ENCODE measurements at places on chromosomes 2 and 18. TPM values are rescaled to one million over a fixed set of nuclear protein-coding genes. Genes with fewer than 3 reads are reported as not detected.
A peak's percentile ranks its signal among the peaks of the same experiment; 100 is the strongest.

Gene SLC23A3
- total RNA-seq: 9.9 TPM

DNA sequence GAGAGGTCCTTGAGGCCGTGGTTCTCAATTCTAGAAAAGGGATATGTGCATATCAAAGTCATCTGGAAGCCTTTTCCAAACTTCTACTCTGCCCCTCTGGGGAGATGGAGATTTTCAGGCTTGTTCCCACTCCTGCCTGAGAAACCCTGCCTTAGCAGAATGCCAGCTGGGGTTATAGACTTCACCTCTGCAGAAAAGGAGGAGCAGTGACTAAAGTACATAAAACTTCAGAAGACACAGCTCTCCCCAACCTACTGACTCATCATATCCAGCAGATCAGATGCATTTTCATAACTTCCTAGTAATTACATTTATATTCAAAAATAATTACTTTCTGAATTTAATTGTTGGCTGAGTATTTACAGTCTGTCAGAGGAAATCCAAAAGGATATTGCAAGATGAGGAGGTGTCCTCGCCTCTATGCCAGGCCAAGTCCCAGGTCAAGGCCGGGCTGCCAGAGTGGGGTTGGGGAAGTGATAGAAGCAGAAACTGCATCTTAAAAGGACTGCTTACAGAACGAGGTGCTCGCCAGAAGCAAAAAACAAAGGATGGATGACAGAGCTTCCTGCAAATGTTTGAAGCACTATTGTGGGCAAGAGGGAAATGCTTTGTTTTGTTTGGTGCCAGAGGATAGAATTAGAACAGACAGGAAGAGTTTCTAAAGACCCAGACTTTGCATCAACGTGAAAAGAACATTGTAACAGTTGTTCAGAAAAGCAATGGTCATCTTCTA lies 75.6 kb upstream of the APCDD1 start:
- DNase-seq: no peak

DNA sequence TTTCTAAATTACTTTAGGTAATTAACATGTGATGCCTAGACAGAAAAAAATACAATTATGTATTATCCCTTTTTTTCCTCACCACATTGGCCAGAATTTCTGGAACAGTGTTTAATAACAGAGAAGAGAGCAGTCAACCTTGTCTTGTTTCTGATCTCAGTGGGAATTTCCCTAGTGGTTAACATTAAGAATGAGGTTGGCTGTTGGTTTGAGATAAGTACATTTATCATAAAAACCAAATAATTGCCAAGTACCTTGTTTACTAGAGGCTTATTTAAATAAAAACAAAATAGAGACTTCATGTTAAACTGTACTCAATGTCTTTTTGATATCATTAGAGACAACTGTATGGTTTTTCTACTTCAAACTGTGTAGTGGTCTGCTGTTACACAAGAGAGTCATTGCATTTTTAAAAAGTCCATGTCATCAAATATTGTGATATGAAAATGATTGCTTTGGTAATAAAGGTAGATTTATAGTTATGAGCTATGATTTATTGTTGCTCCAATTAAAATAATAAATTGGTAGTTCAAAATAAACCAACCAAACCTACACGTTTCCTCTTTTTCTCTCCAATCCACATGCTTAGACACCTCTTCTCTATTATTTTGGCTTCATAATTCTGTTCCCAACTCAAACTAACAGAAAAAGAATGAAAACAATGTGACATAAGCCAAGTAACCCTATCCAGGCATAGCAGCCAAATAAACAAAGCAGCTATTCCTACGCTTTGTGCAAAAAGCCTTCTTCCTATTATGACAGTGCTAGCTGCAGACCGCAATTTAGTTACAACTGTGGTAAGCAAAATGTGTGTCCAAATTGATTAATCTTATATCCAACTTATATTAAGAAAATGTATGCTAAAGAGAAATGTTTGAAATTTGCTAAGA lies 20.9 kb upstream of the TANK start:
- peak; percentile 50 for DNase-seq

- DNase-seq: no peak
Measured at GRCh38 chr18:62347089-62347506, 22.0 kb downstream of the TNFRSF11A start.

GRCh38 chr2:134489732-134490384 lies 228.9 kb downstream of the TMEM163 start:
- DNase-seq: no peak

Gene SH3BP4
- total RNA-seq: 44.5 TPM

Gene OTOS
- total RNA-seq: not detected

DNA sequence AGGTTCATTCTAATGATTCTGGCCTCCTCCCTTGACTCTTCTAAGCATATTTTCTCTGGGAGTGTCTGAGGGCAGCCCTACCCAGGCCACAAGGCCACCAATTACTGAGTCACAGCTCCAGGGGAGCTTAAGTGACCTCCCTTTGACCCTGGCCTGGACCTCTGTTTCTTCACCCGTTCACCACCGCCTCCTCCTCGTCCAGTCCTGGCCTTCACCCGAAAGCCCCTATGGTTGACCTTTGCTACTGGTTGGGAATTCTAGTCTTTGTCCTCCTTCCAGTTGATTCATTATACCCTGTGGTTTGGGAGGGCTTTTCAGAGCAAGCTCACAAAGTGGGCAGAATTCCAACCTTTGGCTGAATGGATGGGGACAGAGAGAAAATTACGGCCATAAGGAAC lies 72.6 kb downstream of the NRP2 start:
- peak; percentile 53 for DNase-seq

DNA sequence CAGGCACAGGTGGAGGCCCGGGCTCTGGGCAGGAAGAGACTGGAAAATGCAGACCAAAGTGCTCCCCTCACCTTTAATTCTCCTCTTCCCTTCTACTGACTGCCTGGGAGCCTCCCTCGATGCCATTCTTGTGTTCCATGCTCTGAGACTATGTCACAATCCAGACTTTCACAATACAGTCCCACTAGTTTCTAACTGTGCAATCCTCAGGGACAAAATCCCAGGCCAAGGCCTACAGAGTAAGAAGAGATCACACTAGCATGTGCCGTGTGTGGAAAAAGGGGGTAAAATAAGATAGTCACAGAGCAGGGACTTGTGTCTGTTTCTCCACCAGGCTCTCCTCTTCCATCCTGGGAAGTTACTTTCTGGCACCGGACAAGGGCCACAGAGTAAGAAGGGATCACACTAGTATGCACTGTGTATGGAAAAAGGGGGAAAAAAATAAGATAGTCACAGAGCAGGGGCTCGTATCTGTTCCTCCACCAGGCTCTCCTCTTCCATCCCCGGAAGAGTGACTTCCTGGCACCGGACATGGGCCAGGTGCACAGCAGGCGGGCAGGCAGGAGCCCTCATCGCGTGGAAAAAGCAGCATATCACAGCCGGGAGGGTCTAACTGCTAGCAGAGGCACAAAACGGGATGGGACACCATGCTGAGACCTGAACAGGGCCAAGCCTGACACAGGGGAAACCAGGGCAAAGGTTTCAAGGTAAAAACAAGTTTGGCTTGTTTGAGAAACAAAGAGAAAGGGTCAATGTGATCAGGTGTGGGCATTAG lies 9.6 kb downstream of the CYB5A start:
- peak; percentile 48 for DNase-seq

- no peak for DNase-seq
Measured at GRCh38 chr2:219627103-219628100, at the start of gene SLC4A3. Gene SLC4A3 (plus strand): TSS chr2:219627630. CDS start chr2:219627993, 363 bp downstream.

Gene SOWAHC
- 51.6 TPM for total RNA-seq

Gene MOGAT1
- total RNA-seq: not detected

DNA sequence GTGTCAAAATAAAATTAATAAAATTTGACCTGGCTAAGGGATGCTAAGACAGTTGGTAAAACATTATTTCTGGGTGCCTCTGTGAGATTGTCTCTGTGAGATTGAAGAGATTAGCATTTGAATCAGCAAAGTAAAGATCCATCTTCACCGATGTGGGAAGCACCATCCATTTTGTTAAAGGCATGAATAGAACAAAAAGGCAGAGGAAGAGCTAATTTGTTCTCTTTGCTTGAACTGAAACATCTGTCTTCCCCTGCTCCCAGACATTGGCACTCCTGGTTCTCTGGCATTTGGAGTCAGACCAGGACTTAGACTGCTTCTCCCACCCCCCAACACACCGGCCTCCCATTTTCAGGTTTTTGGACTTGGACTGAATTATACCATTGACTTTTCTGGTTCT lies 603.8 kb upstream of the LINC00305 start:
- DNase-seq: no peak

GRCh38 chr18:44458777-44459176 lies 221.9 kb upstream of the SETBP1 start:
- no peak for DNase-seq

DNA sequence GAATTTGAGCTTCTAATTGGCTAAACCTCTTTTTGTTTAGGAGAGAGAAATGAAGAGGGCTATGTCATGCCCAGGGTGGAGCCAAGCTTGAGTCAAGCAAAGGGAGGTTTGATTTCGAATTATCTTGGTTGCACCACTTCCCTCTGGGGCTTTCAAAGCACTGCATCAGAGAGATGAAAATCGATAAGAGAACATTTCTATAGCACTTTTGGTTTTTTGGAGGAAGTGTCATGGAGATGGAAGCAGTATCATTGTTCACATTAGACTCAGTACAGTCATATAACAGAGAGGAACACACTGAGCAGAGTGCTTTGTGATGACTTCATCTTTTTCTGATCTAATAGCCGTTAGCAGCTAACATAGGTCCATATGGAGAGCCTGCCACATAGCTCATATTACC lies 120.3 kb upstream of the UXS1 start:
- no peak for DNase-seq

- peak; percentile 18 for DNase-seq
Measured at GRCh38 chr2:171479154-171479814, 43.0 kb upstream of the CYBRD1 start.

- DNase-seq: no peak
Measured at GRCh38 chr2:232626584-232626983, 6.8 kb upstream of the EFHD1 start.

- peak; percentile 53 for DNase-seq
Measured at GRCh38 chr2:46942143-46942526, 26.5 kb upstream of the MCFD2 start.

Gene CDK15
- not detected for total RNA-seq

Gene SNORC
- 4.9 TPM for total RNA-seq

Gene ADAM23
- not detected for total RNA-seq

DNA sequence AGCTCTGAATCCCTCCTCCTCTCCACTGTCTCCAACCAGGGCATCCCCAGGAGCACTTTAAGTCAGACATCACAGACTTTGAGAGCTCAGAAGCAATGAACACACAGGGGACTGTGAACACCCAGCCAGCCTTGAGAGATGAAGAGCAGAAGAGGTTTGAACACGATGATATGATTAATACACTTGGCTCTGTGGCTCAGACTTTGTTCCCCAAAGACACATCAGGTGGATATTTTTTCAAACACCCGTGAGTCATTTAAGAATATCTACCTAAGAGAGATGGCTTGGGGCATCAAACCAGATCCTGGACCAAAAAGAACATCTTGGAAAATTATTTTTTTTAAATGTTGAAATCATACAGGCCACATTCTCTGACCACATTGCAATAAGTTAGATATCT lies 134.9 kb upstream of the OTOS start:
- no peak for DNase-seq

DNA sequence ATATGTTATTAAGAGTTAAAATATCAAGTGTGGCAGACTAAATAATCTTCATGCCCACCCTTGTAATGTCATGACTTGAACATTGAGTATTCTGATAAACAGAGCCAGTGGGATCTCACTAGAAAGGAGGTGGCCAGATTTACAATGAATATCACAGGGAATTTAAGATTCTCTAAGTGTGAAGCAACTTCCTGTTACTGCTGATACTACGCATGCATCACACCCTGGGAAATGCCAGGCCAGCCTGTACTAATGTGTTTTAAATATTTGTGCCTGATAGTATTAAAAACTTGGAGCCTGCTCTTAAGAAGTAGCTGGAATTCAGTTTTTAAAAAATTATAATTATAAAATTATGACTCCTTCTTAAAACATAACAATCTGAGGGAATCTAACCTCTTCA lies 148.3 kb downstream of the LAMA3 start:
- DNase-seq: no peak

GRCh38 chr2:221676566-221677172 lies 104.6 kb upstream of the EPHA4 start:
- no peak for DNase-seq

GRCh38 chr2:142314164-142314563 lies 183.3 kb upstream of the LRP1B start:
- no peak for DNase-seq

Gene KCNIP3
- 1.1 TPM for total RNA-seq

Gene DOK6
- not detected for total RNA-seq

DNA sequence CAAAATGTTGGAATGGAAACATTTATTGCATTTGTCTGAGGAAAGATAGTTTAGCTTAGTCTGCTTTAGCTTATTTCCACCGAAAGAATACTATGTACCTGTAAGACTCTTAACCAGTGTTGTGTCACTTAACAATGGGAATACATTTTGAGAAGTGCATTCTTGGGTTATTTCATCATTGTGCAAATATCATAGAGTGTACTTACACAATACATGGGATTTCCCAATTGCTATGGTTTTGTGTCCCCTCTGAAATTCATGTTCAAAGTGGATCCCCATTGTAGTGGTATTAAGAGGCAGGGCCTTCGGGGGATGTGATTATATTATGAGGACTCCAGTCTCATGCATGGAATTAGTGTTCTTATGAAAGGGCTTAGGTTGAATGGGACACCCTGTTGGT lies 249.4 kb upstream of the UBE2E3 start:
- no peak for DNase-seq

Gene TPGS2
- total RNA-seq: 88.2 TPM

- DNase-seq: no peak
Measured at GRCh38 chr2:165058476-165059265, 103.3 kb upstream of the SLC38A11 start.

DNA sequence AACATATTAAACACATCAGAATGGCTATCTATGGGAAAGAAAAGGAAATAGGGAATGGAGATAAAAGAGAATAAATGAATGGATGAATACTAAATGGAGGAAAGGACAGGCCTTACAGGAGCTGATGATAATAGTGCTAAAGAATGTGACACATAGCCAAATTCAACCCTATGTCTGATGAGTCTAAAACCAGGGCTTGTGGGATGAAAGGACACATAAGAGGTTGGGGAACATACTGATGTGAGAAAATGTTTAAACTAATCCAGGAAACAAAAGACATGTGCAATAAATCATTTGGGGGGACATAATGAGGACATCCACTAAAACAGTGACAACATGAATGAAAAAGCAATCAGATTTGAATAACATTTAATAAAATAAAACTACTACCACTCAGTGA lies 120.0 kb downstream of the DYM start:
- DNase-seq: no peak

GRCh38 chr18:73545472-73545871 lies 602.2 kb downstream of the FBXO15 start:
- DNase-seq: no peak

Gene PHLPP1
- total RNA-seq: 7.5 TPM

Gene PSMA8
- total RNA-seq: not detected

All from HT-29 (cell line).